ENCODE measurements at places on chromosomes 1 and 21. TPM values are rescaled to one million over a fixed set of nuclear protein-coding genes. Genes with fewer than 3 reads are reported as not detected.

DNA sequence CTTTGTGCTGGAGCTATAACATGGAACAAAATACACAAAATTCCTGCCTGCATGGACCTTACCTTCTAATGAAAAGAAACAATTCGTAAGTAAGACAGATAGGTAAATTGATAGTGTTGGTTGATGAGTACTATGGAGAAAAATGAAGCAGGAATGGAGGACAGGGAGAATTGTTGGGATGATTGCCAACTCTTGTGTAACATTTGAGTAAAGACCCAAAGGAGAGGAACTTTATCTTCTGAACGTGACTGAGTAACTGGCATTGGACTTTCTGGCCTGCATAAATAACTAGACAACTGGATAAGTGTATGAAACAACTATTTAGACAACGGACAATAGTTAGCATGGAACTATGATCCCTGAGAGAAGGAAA is 6.8 kb upstream of the EFCAB14 start:
- peaks cover 4% of the 10 kb centered on the region for H3K4me1 ChIP-seq
- H3K4me3 ChIP-seq = no peak overlapping the region

DNA sequence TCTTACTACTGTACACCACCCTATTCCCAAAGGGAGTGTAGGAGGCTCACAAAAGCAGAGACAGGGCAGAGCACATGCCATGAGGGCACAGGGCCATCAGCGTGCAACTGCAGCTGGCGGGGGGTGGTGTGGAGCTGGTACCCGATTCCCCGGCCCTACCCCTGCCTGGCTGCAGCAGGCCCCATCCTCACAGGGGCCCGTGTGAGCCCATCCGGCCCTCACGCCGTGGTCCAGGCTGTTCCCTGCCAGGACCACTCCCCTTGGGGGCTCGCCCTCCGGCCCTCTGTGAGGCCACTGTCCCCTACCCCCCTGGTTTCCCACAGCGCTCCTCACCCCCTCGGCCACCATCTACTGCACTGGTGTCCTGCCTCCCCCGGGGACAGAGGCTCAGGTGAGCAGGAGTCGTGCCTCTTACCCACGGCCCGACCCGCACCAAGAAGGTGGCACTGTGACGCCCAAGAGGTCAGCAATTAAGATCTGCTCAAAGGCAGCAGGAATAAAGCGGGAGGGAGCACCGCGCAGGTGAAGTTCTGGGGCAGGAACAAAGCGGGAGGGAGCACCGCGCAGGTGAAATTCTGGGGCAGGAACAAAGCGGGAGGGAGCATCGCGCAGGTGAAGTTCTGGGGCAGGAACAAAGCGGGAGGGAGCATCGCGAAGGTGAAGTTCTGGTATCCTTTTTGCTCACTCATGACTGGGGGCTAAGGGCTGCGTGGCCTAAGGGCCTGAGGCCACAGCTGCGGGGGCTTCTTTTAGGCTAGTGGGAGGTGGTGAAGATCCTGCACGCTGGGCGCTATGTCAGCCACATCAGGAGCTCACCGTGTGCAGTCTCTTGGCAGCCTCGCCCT is 3.9 kb downstream of the POFUT2 start:
- no peak overlapping the region for H3K27ac ChIP-seq
- H3K4me3 ChIP-seq = no peak overlapping the region
- H3K27me3 ChIP-seq = no peaks in the 10 kb centered on the region
- peaks cover 38% of the 10 kb centered on the region for H3K4me1 ChIP-seq
- peaks cover 73% of the 10 kb centered on the region for H3K36me3 ChIP-seq

The GLIS1 gene
- total RNA-seq = not detected

The RAB42 gene
- 5.8 TPM for total RNA-seq

The LRRC3 gene
- total RNA-seq = 3.1 TPM

The CELA2B gene
- total RNA-seq = not detected

DNA sequence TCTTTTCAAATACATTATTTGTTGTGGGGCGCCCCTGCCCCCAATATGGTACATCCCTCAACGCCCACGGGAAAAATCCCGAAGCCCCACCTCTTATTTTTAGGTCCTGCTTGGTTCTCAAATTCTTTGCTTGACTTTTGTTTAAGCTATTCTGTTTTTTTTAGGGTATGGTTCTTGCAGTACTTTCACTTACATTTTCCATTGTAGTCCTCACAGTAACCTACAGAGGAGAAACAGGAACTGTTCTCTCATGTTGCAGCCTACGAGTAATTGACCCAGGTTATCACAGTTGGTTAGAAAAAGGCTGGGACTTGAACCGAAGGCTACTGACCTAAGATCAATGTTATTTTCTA is 697 bp upstream of the C21orf91 start:
- peak overlapping the region; percentile 96 for H3K27ac ChIP-seq
- no peak for DNase-seq
- H3K4me3 ChIP-seq = peak overlapping the region; percentile 89
- peaks cover 48% of the 10 kb centered on the region for H3K4me1 ChIP-seq

- no peak for DNase-seq
- no peak overlapping the region for H3K4me3 ChIP-seq
- no peaks in the 10 kb centered on the region for H3K4me1 ChIP-seq
- H3K27me3 ChIP-seq = no peaks in the 10 kb centered on the region
- no peak overlapping the region for H3K27ac ChIP-seq
Measured at GRCh38 chr1:78839704-78840277, 166.7 kb downstream of the ADGRL4 start.

The NPHS2 gene
- 0.20 TPM for total RNA-seq

GRCh38 chr1:151914076-151914475 is 4.8 kb upstream of the THEM4 start:
- H3K4me1 ChIP-seq = peaks cover 12% of the 10 kb centered on the region
- no peaks in the 10 kb centered on the region for H3K36me3 ChIP-seq
- H3K27me3 ChIP-seq = no peaks in the 10 kb centered on the region
- H3K27ac ChIP-seq = no peak overlapping the region
- no peak for DNase-seq
- no peak overlapping the region for H3K4me3 ChIP-seq

The PADI3 gene
- not detected for total RNA-seq

DNA sequence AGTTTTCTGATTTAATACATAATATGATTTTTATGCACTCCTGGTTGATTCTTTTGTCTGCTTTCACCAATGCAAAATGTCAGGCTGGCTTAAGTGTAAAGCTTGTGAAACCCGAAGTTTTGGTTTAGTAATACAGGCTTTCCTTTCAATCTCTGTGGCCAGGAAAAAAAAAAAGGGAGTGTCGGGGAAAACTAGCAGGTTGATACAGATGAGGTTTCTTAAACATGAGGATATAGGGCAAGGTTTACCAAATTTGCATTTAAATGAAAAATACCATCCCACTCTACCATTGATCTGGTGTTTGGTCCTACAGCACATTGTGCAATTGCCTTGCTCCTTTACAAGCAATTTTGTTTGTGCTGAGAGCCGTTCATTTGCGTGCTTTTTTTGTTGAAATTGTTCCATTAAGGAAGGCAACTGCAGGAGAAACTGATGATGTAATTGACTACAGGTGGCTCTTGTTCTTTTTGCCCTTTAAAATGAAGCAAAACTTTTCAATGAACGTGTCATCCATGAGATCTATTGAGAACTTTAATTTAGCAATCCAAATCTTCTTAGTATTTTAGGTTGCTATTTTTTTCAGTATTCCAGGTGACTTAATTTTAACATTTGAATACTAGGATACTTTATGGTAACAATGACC is 22.7 kb downstream of the CLIC6 start:
- H3K27me3 ChIP-seq = no peaks in the 10 kb centered on the region
- DNase-seq = no peak
- no peak overlapping the region for H3K27ac ChIP-seq
- H3K36me3 ChIP-seq = no peaks in the 10 kb centered on the region
- H3K4me1 ChIP-seq = no peaks in the 10 kb centered on the region
